ENCODE measurements at places on chromosomes 5 and 9.
A peak's percentile ranks its signal among the peaks of the same experiment; 100 is the strongest.

DNA sequence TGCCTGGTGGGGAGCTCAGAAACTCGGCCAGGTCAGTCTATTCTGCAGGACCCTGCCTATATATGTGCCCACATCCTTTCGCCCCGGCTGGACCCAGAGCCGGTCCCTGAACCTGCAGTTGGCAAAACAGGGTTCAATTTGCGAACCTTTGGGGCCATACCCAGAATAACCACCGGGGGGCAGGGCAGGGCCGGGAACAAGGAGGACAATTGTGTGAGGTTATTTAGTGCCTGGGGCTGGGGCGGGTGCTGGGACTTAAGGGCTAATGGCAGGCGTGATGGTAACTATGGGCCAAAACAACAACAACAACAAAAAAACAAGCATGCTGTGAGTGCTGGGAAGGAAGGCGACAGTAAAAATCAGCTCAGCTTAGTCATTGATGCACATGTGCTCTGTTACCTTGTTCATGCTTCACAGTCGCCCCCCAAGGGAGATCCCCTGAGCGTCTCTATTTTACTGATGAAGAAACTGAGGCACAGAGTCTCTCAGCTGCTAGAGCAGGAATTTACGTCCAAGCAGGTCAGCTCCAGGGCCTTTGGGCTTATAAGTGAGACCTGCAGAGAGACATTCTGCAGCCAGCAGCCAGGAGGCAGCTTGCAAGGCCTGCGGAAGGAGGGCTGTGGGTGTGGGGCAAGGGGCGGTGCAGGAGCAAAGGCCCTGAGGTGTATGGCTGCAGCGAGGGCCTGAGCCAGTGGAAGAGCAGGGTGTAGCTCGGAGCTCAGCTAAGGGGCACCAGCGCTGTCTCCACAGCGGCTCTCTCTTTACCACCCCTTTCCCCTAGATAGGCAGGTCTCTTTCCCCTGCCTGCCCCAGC, 106.0 kb downstream of the PHF2 start:
- no peak for DNase-seq

DNA sequence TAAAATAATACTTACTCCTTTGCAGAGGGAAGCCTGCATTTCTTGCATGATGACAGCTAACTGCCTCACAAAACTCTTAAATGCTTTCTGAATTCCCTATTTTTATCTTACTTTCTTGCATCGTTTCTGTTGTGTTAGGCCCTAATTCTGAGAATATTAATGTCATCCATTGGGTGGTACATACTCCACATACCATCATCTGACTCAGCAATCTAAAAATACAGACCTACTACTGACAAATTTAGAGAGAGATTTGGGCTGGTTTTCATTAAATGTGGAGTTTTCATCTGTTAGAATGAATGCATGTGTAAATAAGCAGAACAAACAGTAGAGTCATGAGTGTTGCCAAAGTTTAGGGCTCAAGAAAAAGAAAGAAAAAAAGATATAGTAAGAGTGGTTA, 26.5 kb upstream of the KCNN2 start:
- DNase-seq, result no peak

DNA sequence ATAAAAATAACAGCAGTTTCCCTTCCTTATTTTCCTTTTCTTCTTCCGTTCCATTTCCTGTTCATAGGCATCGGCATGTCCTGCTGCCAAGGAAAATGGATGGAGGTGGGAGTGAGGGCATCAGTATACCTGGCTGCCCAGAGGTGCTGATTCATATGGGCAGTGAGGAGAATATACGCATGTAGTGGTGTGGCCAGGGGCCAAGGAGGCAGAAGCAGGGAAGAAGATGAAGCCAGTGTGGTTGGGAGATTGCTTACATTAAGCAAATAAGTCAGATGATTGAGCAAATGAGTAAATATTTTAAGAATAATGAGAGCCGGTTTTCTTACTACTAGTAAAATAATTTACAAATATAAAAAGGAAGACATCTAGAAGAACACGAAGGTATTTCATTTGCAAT, 344.9 kb upstream of the PAPPA start:
- no peak for DNase-seq

DNA sequence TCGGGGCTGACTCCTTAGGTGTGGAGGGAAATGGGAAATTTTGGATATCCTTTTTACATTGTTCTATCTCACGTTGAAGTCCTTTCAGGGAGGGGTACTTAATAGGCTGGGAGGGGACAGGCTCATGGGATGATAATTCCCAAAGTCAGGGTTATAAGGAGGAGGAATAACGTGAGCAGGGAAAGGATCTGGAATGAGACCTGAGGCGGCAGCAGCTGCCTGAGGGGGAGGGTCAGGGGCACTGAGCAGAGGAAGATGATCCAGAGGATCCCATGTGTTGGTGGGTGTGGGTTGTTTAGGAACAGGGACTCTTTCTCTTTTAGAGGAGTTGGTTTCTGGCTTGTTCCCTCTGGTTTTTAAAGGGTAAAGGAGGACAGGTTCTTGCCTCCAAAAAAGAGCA, 18.7 kb downstream of the IFT74 start:
- no peak for DNase-seq

DNA sequence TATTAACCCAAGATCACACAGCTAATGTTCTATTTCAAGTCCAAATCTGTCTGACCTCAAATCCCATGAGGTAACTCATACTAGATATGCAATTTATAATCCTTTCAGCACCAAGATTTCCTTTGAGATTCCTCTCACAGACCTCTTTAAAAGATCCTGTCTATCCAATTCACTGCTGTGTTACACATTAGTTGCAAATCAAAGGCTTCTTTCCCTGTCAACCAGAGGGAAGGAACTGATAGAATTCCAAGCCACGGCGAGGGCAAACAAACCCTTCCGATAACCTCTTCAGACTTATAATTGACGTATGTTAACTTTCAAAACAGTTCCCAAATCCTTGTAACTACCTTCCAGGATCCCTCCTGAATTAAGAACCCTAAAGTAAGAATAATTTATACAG, 168.9 kb downstream of the DRD1 start:
- DNase-seq, result no peak

DNA sequence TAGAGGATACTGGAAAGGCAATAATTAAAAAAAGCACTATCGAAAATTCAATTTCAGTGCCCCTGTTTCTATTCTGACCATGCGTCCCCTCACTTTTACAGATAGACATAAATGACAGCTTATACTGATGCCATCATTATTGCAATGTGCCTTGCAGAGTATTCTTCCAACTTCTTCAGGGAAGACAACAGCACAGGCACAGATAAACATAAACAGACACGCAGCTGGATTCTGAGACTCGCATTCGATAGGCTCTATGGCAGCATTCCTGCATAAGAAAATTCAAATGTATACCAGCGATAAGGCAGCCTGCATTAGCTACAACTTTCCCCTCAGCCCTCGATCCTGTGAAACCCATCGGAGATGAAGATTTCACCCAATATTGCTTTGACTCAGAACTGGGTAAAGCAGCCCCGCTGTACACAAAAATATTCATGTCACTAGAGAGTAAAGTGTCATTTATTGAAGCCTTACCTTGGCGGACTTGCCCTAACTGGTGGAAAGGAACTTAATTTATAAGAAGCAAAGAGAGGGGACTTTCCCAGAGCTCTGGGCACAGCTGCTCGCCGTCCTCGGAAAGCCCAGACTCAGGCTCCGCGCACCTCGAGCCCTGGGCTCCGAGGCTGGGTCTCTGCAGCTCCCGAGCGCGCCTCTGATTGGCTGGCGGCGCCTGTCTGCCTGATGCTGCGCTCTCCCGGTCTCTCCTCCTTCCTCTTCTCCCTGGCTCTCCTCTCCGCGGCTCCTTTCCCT, at the start of gene CDH18:
Gene CDH18 (minus strand): TSS at position 589 of the 750 bp plus-strand sequence. CDS start 149,214 bp downstream, outside the sequence.
- DNase-seq, result no peak

- DNase-seq, result no peak
Observed at GRCh38 chr5:87099968-87100367, 167.7 kb upstream of the RASA1 start.

- no peak for DNase-seq
Observed at GRCh38 chr5:75053304-75054133, 1.2 kb upstream of the GCNT4 start.

DNA sequence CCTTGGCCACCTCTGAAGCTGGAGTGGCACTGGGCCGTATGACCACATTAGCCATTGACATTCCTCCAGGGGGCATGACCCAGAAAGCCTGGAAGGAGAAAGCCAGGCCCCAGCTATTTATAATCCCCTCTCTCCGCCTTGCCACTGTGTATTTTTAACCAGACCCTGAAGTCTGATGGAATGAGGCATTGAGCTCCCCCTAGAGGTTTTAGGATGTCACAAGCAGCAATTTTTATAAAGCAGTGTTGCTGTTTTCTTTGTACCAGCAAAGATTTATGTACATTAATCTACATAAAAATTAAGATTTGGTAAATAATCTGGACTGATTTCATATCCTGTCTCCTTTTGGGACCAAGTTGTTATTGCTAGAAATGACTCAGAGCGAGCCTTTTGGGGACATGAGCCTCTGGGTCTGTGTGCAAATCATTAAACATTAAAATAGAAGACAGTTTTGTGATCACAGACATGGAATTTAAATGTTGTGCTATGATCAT, 127.1 kb downstream of the TRIO start:
- DNase-seq, result peak; percentile 58

DNA sequence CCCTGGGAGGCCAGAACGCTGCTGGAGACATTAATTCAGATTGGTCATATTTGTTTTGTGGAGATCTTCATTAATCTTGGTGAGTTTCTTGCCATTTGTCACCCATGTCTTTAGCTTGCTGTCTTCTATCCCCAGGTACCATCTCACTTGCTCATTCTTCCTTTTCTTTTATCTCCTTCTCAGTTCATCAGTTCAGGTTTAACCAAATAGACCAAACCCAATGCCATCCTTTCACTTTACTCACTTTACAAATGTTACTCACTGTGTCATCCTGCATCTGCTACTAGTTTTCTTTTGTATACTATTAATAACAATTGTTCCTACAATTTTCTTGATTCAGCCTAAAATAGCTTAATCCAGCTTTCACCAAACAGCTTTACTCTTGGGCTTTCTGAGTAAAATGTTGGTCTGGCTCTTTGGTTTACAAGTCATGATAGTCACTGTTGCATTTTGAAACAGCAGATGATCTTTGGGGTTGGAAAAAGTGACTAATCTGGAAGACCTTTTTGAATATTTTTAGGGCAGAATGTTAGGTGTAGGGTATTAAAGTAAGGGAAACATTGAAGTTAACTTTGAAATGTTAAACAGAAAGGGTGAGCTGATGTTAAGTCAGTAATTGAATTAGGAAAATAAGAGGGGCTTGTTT, 246.9 kb downstream of the ZSWIM6 start:
- no peak for DNase-seq

GRCh38 chr5:5886812-5887486, 464.5 kb downstream of the ICE1 start:
- DNase-seq, result peak; percentile 10

DNA sequence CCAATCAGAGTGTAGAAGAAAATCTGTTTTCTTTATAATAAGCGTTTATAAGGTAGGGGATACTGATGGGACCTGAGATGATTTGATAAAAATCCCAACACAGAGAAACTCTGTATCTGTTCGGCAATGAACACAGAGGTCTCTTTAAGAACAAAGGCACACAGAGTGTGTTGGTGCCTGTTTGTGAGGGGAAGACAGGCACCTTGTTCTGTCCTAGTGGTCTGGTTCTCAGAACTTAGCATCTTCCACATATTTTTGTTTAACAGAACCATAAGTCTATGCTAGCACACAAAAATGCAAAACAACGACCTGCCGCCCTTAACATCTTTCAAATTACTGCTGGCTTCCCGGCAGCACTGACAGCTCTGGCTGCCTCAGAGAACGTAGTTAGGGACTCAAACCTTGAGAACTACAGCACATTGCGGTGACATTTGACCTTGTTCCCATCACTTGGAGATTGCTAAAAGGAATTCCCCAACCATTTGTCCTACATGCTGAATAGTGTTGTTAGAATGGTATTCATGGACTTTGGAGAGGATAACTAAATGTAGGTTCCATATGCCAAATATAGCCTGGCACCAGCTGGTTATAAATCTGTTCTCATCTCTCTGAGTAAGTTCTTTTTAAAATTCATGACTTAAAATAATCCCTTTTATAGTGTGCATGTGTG, 871.7 kb upstream of the TYRP1 start:
- no peak for DNase-seq

DNA sequence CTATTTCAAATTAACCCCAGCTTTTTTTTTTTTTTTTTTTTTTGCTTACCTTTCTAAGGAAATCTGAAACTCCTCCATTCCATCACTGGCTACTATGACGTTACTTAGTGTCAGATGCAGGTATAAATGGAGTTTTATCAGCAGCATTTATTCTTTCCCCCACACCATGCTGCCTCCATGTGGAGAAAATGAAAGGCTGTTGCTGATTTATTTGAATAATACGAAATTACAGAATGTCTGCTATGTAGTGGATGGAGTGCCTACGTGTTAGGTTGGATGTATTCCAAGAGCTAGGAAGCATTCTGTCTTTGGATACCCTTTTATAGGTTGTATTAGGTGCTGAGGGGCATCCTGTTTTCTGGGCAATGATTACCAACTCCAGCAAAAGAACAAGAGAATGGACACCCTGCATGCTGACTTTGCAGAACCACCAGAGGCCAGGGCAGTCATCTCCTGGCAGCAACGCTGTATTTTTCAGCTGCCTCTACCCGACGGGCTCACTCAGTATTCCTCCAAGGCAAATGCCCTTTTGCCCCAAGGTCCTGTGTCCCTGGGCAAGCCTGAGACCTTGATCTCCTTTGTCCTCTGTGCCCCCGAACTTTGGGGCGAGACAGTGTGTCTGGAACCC, 199.5 kb downstream of the ALDH1A1 start:
- no peak for DNase-seq

DNA sequence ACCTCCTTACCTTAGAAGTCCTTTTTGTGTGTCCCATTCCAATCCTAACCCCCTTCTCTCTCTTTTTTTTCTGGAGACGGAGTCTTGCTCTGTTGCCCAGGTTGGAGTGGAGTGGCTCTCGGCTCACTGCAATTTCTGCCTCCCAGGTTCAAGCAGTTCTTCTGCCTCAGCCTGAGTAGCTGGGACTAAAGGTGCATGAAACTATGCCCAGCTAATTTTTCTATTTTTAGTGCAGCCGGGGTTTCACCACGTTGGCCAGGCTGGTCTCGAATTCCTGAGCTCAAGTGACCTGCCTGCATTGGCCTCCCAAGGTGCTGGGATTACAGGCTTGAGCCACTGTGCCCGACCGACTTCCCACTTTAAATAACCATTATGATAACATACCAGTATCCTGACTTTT, 17.5 kb downstream of the TMEM38B start:
- no peak for DNase-seq

All from NCI-H187 (cell line).